NT2/D1 (cell line): ENCODE measurements at places on chromosomes 2 and 18.

DNA sequence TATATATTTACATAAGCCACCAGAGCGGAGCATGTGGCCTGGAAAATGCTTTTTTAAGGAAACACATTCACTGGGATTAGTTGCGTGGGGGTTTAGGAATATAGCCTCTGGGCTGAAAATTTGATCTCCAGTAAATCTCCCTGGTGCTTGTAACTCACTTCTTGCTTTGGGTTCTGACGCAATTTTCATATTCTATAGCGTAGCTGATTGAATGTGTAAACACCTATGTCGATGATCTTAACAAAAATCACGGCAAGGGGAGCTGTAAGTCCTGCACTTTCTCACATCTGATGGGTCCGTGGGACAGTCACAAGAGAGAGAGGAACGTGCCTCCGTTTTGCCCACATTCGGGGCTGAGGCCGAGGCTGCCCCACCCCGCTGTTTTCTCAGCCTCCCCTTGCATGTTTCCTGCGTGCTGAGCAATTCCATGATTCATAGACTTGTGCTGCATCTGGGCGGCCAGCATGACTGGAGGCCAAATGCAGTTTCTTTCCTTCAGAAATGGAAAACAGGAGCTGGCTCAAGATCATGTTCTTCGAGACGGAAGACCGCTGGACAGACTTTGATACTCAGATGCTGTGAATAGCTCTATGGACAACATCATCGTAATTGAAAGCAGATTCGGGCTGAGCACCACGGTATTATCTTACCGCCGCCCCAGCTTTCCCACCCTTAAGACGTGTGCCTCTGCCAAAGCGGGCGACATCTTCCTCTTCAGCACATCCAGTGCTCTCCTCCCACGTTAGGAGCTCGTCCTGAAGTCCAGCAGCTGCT is 109.2 kb downstream of the TMEM18 start:
- DNase-seq = no peak

GRCh38 chr2:239496700-239497099 is 95.9 kb upstream of the HDAC4 start:
- no peak for DNase-seq

- DNase-seq = no peak
These were observed 43.0 kb upstream of the SLC1A4 start for GRCh38 chr2:64945973-64946768.

GRCh38 chr18:51020536-51020935 is 9.5 kb upstream of the SMAD4 start:
- no peak for DNase-seq

DNA sequence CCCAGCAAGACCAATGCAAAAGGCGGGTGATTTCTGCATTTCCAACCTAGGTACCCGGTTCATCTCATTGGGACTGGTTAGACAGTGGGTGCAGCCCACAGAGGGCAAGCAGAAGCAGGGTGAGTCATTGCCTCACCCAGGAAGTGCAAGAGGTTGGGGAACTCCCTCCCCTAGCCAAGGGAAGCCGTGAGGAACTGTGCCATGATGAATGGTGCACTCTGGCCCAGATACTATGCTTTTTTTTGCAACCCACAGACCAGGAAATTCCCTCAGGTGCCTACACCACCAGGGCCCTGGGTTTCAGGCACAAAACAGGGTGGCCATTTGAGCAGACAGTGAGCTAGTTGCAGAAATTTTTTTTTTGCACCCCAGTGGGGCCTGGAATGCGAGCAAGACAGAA is 662.6 kb upstream of the ACVR2A start:
- no peak for DNase-seq

DNA sequence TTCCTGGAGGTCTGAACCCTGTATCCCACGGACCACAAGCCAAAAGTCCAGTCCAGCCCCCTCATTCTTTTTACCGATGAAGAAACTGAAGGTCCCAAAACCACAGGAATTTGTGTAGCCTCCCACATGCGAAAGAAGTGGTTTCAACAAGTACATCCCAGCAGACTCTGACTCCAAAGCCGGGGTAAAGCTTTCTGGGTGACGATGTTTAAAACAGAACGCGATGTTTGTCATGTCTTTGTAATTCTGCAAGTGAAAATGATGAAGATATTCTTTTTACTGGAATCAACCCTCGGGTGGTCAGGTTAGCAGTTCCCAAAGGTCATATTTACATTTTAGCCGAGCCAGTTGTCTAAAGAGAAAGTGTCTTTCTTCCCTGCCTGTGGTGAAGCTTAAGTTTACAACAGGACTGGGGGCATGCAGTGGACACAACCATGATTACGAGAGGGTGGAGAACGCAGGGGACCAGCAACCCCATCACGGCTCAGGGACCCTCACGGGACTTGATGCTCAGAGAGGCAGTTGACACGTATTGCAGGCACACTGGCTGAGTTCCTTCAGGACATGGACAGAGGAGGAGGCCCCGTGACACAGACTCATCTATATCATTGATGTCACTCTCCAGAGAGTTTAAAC is 17.8 kb upstream of the TMEM131 start:
- no peak for DNase-seq

DNA sequence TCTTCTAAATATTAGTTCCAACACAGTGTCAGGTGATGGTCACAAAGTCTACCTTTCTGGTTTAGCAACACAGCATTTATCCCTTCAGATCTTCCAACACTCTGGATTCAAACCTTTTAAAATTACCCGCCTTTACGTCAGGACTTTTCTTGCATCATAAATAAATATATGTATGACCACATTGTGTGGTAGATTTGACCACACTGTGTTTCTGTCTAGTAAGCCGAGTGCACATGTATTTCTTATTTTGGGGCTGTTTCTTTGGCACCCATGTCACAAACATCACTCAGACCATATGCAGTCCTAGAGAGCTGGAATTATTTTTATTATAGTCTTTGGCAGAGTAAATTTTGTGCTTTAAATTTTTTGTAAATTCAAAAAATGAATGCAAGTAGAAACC is 172.1 kb downstream of the ANKRD44 start:
- DNase-seq = no peak

DNA sequence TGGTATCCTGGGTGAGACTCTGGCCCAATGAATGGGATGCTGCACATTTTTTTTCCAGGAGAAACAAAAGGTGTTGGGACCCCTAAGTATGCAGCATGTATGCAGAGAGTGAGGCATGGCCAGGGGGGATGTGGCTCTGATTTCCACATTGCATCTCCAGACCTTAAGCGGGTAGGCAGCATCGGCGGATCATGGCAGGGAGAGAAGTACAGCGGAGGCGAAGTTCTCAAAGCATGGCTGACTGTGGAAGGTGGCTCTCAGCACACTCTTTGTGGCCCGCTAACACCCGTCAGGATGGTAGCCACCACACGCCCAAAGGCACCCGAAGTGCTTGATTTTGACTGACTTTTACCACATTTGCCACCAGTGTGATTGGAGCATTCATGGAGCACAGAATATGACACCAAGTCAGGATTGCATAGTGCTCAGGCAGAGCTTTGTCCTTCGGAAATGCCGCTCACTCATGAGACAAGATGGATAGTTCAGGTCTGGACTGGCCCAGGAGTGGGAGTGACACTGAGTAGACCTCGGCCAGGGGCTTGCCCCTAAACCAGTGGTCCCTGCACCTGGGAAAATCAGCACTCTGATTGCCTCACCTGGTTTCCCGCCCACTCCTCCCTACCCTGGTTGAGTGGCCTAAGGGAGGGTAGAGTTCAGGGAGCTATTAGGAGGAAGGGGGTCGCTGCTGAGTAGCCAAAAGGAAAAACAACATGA is 14.2 kb downstream of the INPP4A start:
- no peak for DNase-seq

- no peak for DNase-seq
These were observed 71.3 kb downstream of the SOWAHC start for GRCh38 chr2:109685453-109685852.

DNA sequence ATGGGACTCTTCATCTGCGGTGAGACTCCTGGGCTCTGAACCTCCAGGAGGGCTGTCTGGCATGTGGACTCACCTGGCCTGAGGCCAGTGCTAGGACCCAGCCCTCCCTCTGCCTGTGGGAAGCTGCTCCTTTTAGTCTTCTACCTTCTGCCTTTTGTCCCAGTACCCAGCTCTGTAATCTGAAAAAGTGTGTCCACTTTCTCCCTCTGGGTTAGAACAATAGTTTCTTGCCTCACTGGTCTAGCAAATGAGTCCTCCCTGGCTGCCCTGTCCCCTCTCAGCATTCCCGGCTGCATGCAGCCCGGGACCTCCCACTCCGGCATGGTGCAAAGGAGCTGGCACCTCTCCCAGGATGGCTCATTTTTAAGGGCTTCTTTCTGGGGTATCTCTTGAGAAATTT is 25.9 kb downstream of the GKN2 start:
- no peak for DNase-seq

DNA sequence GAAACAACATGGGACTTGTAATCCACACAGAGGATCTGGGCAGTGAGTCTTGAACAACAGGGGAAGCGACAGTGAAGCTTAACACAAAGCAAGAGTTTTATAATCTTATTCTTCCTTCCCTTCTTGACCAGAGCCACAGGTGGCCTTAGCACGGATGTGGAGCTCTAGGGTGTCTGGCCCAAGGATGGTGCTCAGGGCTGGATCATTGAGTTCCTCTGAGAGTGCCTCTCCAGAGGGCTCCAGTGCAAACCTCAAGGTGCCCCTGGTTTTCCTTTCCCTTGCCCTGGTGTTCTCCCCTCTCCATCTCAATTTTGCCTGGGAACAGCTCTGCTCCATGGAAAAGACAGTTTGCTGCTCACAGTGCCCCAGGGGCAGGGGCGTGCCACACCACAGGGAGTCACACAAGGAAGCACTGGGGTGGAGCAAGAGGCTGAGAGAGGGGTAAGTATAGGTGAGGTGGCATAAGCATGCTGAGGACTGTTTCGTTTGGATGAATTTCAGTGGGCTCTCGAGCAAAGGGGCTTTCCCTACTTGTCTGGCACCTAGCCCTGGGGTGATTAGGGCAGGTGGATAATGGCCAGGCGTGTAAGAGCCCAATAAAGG is 88.6 kb upstream of the B3GNT7 start:
- DNase-seq = no peak

DNA sequence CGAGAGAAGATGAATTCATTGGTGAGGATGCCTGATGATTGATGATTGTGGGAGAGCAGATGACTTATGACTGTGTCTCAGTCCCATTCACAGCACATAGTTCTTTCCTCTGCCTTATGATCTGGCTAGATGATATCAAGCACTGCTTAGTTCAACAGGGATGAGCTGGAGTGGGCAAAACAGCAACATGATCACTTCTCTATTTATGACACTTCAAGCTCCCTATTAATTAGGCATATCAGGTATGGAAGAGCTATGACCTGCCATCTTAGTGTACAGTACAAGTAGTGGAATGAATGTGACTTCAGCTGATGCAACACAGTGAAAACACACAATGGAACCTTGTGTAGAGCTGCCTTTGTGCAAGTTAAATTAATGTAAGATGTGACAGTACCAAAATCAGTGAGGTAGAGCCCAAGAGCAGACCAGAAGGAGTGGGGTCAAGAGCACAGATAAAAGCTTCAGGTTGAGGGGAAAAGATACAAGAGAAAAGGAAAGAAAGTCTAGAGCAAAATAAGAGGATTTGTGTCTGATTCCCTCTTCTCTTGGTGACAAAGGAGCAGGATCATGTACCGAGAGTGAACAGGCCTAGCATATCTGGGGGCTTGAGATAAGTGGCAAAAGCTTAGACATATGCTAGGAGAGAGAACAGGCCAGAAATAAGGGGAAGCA is 93.0 kb upstream of the MYO3B start:
- no peak for DNase-seq

DNA sequence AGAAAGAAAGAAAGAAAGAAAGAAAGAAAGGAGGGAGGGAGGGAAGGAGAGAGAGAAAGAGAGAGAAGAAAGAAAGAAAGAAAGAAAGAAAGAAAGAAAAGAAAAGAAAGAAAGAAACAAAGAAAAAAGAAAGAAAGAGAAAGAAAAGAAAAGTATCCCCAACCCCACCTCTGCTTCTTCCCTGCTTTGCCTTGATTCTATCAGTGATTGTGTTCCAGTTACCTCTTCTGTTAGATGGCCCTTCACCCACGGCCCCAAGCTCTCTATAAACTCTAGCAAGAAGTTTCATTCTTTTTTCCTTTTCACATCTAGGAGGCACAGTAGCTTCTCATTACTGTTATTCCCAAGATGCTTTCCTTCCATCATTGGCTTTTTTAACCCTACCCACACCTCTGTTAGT is 1097.5 kb upstream of the ZEB2 start:
- no peak for DNase-seq

- DNase-seq = no peak
These were observed 107.1 kb upstream of the PKDCC start for GRCh38 chr2:41940745-41941063.

- no peak for DNase-seq
These were observed 47.4 kb downstream of the ITGB1BP1 start for GRCh38 chr2:9375857-9376428.

GRCh38 chr2:65980531-65980930 is 454.4 kb upstream of the MEIS1 start:
- no peak for DNase-seq

- DNase-seq = no peak
These were observed 856.4 kb upstream of the CELF4 start for GRCh38 chr18:38421872-38422615.

GRCh38 chr2:202436626-202437025 is 60.5 kb downstream of the BMPR2 start:
- no peak for DNase-seq

DNA sequence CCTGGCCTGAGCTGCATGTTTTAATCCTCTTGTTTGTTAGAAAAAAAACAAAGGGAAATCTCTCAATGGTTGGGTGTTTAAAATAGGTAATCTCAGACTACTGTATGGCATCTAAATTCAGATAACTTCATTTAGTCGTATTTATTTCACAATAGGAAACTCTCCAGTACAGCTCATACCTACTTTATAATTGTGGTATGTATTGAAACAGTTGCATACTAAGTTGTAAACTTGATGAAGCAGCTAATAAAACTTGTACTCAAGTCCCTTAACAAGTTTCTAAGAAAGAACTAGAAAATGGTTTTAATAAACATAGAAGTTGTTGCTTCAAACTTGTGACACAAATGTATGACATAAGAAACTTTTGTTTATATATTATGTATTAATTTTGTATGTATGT is 334.5 kb downstream of the PTPRM start:
- DNase-seq = no peak

DNA sequence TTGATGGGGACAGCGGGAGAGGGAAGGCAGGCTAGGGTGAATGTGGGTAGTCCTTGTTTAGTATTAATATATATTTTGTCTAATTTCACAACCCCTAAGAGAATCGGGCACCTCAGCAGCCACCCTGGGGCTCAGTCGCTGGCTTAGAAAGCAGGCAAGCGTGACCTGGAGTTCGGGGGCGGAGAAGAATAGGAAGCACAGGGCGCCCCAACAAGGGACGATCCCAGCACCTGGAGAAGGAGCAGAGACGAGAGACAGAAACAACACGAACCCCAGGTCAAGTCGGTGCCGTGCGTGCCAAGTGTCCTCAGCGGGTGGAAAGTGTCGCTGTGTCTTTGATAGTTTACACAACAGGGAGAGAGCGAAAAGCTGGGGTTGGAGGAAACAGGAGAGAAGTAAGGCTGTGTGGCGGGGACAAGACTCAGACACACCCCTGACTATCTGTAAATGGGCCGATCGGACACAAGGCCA is 95.4 kb downstream of the NFATC1 start:
- DNase-seq = no peak
